ENCODE measurements at places on chromosomes 2 and 18.

GRCh38 chr2:240974771-240975572 lies 23.4 kb upstream of the SNED1 start:
- DNase-seq, result no peak

- no peak for DNase-seq
These were observed 294.2 kb downstream of the FIGN start for GRCh38 chr2:163441603-163442002.

DNA sequence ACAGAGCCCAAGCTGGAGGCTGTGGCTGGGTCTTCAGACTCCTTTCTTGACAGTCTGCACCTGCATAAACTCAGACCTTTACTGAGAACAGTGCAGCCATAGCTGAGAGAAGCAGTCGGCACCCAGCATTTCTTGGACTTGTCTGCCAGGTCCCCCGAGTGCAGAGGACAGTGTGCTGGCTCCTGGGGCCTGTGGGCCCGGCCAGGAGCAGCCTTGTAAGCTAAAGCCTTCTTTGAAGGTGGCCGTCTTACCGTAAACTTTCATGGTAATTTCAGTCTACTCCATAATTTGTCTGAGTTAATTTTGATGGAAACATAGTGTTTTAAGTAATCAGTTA lies 70.9 kb downstream of the LRRFIP1 start:
- DNase-seq, result no peak

DNA sequence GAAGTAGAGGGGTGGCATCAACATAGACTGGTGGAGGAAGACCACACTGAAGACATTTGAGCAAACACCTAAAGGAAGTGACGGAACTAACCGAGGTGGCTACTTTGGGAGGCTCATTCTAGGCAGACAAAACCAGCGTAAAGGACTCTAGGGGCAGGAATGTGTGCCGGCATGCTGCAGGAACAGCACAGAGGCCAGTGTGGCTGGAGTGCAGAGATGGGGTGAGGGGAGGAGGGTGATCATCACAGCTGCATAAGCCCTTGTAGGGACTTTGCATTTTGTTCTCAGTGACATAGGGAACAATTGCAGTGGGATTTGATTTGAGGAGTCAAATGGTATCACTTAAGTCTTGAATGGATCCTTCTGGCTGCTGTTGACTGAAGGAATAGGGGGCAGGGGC lies 253.5 kb downstream of the NCKAP5 start:
- DNase-seq, result no peak

DNA sequence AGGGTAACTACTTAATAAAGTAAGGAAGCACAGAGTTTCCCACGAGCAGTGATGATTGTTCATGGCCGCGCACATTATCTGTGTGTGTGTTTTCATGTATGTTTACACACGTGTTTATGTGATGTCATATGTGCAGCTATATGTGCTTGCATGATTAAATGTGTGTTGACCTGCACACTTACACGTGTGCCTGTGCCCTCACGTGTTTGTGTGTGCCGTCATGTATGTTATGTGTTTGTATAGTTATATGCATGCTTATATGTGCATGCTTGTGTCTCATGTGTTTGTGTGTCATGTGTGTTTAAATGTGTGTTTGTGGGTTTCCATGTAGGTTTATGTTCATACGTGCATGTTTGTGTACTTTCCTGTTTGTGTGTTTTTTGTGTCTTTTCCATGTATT lies 782.3 kb downstream of the GALR1 start:
- DNase-seq, result no peak

- DNase-seq, result no peak
These were observed 23.0 kb downstream of the RTP5 start for GRCh38 chr2:241892299-241893137.

DNA sequence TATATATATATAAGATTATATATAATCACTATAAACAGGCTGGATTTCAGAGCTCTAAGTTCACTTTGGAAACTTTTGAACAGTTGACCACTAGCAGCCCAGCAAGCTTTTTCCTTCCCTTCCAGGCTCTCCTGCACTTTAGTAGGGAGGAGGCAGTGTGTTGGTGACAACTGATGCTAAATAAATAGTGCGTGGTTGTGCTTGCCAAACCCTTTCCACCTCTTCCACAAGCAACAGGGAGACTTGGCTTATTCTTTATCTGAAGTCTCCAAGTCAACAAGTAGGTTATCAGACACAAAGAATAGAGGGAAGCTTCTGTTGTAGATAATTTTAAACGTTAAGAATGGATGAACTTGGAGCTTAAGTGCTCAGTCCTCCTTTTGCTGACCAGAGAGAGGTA lies 408.2 kb upstream of the HNRNPA3 start:
- DNase-seq, result no peak

- DNase-seq, result no peak
These were observed 591.6 kb downstream of the ERBB4 start for GRCh38 chr2:211946960-211947359.

DNA sequence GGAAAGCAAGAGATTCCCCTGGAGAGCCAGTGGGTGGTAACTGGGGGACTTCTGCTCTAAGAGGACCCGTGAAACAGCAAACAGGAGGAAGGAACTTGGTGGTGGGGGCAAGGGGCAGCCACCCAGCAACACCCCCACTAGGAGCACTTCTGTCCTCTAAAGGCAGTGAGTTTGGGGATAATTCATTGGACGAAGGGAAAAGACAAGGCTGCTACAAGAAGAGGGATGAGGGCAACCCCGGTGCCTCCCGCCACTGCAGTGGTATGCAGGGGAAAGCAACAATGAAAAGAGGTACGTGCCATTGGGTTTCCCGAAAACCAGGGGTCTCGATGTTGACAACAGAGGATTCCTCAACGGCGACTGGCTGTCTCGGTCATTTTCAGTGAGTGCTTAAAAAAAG lies 9.1 kb downstream of the RPL31 start:
- DNase-seq, result no peak

- DNase-seq, result no peak
These were observed 202 bp downstream of the MCEE start for GRCh38 chr2:71129902-71130151.

- no peak for DNase-seq
These were observed 92.5 kb downstream of the EPB41L5 start for GRCh38 chr2:120105360-120105759.

DNA sequence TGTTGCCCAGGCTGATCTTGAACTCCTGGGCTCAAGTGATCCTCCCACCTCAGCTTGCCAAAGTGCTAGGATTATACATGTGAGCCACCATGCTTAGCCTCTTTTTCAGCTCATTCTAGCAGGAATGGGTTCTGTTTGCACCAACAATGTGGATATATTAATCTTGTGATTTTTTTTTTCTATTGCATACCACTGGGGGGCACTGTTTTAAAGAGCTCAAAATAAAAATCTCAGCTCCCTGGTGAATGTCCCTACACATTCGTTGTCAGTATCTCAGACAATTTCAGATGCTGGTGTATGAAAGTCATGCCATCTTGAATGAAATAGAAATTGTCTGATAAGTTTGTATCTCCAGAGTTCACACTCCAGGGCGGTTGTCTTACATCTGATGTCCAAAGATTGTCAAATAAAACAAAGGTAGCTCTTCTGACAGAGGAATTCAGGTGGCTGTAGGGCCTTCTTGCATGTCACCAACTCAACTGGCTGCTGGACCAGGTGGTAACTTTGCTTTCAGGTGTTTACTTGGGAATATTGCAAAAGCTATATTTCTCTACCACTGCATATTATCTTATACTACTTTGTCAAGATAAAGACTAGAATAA lies 3.1 kb upstream of the MATN3 start:
- peak; percentile 54 for DNase-seq

DNA sequence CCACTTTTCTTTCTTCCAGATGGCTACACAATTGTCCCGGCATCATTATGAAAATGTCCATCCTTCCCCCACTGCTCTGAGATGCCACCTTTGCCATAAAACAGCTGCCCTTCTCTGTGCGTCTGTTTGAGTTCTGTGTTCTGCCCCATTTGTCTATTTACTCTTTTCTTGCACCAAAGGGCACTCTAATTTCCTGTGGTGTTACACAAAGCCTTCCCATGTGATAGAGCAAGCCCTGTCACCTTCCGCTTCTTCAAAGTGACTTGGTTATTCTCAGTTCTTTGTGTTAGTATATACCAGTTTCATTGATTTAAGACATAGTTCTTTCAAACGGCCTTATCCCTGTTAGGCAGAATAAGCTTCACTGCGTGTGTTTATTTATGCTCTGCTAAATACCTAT lies 84.1 kb downstream of the FBXO15 start:
- no peak for DNase-seq

DNA sequence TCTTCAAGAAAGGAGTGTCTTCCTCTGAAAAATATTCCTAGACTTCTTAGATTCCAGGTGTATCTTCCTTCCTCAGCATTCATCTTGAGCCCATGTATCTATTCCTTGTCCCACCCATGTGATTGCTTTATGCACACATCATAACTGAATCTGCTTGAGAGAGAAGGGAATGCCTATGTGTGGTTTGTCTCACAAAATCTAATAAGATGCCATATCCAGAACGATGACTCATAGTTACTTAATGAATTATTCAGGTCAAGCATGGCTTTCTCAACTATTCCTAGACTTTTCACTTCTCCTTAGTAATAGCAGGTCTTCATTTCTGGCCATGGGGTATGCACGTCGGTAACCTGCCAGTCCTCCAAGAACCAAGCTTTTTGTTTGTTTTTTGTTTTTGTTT lies 121.8 kb downstream of the SETBP1 start:
- no peak for DNase-seq

- no peak for DNase-seq
These were observed 84.4 kb downstream of the THNSL2 start for GRCh38 chr2:88254437-88255091.

- no peak for DNase-seq
These were observed 148.0 kb upstream of the FN1 start for GRCh38 chr2:215583881-215584280.

GRCh38 chr18:79912994-79913831 lies 38.2 kb downstream of the SLC66A2 start:
- no peak for DNase-seq

DNA sequence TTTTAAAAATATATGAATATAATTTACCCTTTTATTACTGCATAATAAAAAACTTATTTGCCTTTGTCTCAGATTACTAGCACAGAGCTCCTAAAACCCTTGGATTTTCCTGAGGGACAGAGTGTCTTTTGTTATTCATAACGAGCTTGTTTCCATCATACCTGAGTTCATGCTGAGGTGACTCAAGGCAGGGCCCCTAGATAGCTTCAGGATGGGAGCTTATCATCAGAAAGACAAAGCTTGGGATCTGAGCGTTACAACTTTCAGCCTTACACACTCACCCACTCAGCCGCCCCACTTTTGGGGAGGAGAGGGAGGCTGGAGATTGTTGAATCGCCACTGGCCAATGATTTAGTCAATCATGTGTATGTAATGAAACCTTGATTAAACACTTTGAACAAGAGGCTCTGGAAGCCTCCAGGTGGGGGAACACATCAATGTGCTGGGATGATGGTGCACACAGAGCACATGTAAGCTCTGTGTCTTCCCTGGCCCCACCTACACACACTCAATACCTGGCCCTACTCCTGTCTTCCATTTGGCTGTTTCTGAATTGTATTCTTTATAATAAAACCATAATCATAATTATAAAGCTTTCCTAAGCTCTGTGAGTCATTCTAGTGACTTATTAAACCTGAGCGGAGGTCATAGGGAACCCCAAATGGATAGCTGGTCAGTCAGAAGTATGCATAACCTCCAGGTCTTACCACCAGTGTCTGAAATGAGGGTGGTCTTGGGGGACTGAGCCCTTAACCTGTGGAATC lies 28.5 kb upstream of the DNAH7 start:
- no peak for DNase-seq

- DNase-seq, result no peak
These were observed 25.4 kb downstream of the CAPN14 start for GRCh38 chr2:31191931-31192330.

GRCh38 chr2:152097801-152098495 lies 896 bp downstream of the CACNB4 start:
- DNase-seq, result peak; percentile 21

GRCh38 chr2:10906926-10907625 lies 4.7 kb upstream of the KCNF1 start:
- DNase-seq, result no peak

DNA sequence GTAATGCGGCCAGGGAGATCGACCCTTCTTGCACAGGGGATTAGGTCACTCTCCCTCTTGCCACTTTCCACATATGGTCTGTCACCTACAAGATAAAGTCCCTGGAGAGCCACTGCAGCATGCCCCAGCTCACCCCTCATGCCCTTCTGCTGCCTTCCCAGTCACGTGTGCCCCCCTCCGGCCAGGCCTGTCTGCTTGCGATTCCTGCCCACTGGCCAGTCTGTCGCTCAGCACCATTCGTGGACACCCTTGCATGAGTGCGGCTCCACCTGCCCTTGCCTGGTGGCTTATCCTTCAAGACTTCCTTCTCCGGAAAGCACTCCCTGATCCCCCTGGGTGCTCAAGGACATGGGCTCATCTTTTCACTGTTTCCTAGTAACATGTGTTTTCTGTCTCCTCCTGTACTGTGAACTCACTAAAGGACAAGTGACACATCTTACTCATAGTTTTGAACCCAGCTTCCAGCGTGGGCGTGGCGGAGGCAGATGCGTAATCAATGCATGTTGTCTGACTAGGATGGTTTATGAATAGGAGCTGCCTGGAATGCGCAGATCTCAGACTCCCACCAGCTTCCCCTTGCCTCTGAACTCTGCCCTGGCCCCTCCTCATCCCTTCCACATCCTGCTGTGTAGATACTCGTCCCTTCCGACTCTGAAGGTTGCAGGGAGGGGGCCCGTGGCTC lies 7.8 kb upstream of the NT5DC4 start:
- DNase-seq, result no peak

GRCh38 chr2:240452462-240453256 lies 17.2 kb downstream of the GPC1 start:
- no peak for DNase-seq

- DNase-seq, result no peak
These were observed 258.1 kb downstream of the GBX2 start for GRCh38 chr2:235910067-235910466.

GRCh38 chr2:235468978-235469655 lies 24.7 kb upstream of the AGAP1 start:
- no peak for DNase-seq

DNA sequence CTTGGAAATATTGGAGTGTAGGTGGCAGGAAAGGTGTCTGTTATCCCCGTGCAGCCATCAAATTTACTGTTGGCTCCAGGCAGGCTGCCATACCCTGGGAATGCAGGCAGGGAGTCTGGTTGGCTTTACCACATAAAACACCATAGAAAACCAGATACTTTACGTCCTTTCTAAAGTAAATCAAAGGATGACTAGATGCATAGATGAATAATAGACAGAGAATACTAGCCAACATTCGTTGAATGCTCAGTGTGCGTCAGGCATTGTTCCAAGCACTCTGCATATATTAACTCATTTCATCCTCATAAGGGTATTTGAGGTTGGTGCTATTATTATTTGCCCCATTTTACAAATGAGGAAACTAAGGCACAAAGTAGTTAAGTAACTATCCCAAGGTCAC lies 65.2 kb downstream of the VSNL1 start:
- DNase-seq, result no peak

GRCh38 chr18:46294751-46295150 lies 190.6 kb downstream of the HAUS1 start:
- no peak for DNase-seq

- DNase-seq, result no peak
These were observed 18.1 kb downstream of the LPIN2 start for GRCh38 chr18:2994603-2995432.
